ENCODE measurements at places on chromosomes 4 and X.

GRCh38 chr4:94852616-94853015 is 94.9 kb downstream of the BMPR1B start:
- no peak for DNase-seq

GRCh38 chr4:159035570-159035969 is 67.3 kb upstream of the RAPGEF2 start:
- DNase-seq = no peak

GRCh38 chr4:153448003-153448731 is 18.0 kb upstream of the TMEM131L start:
- no peak for DNase-seq

- DNase-seq = no peak
Observed at GRCh38 chr4:27217261-27217769, 356.7 kb downstream of the STIM2 start.

DNA sequence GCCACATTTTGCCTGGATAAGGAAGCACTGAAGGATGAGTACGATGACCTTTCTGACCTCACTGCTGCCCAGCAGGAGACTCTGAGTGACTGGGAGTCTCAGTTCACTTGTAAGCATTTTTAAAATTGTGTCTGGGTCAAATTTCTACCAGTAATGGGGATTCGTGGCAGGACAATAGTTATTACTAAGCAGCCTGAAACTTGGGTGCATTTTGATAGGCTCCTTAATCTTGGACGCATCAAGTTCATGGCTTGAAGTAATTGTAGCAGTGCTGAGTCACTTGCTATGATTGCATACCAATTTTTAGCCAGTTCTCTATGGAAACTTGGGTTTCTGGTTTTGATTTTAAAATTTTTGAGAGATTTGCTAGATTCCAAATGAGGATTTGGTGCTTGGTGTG is 4.3 kb downstream of the PGRMC1 start:
- peak; percentile 57 for DNase-seq

GRCh38 chrX:103530545-103530944 is 11.3 kb upstream of the RAB40A start:
- no peak for DNase-seq

- no peak for DNase-seq
Observed at GRCh38 chr4:41124916-41125548, 89.3 kb downstream of the APBB2 start.

DNA sequence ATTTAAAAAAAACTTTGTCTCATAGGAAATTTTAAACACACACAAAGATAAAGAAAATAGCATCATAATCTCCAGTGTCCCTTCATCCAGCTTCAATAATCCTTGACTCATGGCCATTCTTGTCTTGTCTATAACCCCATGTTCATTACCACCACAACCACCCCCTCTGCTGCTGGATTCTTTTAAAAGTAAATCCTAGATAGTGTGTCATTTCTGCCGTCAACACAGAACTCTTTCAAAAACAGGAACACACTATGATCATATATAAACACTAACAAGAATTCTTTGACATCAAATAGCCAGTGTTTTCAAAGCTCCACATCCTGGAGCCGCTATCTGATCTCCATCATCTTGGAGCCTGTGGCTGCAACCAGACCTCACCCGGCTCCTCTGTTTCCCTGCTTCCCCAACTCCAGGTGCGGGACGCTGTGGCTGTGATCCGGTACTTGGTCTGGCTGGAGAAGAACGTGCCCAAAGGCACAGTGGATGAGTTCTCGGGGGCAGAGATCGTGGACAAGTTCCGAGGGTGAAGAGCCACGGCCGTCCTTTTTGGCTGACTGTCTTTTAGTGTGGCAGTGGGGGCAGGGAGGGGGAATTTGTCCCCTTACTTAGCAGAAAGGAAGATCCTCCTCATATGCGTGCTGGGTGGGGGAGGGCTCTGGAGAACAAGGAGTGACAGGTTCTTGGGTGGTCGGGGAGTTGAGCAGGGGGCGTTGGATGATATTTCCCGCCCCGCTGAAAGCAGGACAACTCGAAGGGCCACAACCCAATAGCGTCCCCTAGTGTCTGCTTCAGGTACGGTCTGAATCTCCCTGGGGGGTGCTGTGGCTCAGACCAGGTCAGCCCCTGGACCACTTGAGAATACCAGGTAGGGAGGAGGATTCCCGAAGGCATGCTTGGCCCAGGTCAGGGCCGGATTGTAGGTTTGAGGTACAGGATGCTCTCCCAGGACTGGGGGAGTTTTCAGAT is 15.6 kb downstream of the XPNPEP2 start:
- DNase-seq = no peak

DNA sequence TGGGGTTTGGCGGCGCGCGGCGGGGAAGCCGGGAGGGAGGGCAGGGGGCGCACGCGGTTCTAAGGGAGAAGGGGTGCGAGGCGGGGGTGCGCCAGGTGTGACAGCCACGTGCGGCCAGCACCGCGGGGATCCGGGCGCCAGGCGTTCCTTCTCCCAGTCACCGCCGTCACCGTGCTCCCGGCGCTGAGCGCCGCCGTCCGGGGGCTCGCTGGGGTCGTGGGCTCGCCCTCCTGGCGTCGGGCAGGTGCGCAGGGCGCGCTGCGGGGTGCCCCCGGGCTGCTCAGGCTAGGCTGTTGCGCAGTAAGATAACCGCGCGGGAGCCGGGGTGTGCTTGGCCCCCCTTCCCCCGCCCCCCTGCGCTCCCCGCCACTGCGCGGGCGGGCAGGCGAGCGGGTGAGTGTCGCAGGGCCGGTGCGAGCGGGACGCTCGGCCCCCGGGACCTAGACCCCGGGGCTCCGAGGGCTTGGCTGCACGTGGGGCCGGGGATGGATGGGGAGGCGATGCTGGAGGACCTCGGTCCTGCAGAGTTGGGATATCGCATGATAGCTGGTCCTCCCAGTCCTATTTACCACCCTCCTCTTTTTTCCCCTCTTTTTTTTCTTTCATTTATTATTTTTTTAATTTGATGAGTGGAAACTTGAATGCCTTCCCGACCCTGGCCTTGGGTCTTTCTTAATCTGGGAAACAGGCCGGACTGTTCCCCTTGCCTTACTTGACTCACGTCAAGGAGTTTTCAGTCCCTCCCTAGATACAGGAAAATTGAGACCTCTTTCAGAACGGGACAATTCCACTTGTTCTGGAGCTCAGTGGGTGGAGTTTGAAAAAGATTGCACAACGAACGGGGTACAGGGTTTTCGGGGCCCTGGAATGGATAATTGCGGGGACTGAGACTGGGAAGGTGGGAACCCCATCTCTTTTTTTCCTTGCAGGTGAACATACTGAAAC is 797 bp downstream of the TXLNG start:
- no peak for DNase-seq

DNA sequence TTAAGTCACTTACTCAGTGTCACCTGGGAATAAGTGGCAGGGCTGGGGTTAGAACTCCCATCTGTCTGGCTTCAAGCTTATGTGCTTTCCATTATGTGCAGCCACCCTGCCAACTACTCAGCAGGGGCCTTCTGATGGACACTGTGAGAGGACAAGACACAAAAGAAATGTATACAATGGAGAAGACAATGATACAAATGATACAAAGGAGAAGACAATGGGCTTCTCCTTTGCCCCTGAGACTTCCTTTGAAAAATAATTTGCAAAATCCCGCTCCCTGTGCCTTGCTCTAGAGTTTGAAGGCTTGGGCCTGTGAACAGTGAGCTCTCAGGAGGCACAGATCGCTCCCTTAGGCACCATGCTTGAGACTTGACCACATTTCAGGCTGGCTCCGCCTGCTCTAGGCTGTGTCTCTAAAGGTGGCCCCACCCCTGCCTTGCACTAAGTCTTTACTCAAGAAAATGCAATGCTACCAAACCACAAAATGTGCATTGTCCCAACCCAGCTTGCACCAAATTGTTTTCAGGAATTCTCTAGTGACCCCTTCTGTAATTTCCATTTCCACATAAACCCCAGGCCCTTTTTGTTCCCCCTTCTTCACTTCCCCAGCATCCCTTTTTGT is 27.1 kb upstream of the STX18 start:
- DNase-seq = no peak

DNA sequence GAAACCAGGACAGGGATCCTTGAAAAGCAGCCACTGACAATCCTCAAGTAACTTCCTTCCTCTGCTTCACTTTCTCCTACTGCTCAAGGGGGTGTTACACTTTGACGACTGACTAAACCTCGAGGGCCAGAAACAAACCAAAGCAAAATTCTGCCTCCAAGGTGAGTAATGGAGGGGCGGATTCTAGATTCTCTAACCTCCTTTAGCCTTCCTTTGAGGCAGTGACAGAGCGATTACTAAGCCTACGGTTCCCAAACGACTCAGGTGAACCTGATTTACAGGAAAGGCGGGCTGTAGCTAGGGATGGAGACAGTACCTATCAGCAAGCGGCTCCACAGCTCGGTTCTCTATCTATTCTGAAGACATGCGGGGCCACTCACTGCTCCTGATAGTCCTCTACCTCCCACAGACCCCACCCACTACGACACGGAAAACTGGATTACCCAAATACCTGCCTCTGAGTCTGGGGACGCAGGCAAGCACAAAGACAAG is 487 bp downstream of the TBCK start:
- DNase-seq = peak; percentile 53

DNA sequence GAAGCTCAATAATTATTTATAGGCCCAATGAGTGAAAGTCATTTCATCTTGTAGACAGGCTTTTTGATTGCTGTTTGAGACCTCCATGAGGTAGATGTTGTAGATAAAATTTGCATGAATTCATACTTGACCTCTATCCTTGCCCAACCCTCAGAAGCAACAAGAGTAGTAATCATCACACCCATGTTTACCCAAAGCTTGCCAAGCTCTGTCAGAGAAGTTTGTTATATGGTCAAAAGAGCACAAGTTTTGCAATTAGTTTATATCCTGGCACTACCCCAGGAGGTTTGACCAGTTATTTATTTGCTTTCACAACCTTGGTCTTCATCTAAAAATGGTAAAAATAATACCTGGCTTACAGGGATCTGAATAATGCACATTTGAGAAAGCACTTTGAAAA is 20.7 kb downstream of the ADH7 start:
- DNase-seq = no peak

- no peak for DNase-seq
Observed at GRCh38 chr4:78653655-78654054, 102.1 kb downstream of the ANXA3 start.

- no peak for DNase-seq
Observed at GRCh38 chr4:101064541-101065180, 282.7 kb downstream of the PPP3CA start.

- DNase-seq = peak; percentile 77
Observed at GRCh38 chr4:169253904-169254303, 16.9 kb downstream of the SH3RF1 start.

DNA sequence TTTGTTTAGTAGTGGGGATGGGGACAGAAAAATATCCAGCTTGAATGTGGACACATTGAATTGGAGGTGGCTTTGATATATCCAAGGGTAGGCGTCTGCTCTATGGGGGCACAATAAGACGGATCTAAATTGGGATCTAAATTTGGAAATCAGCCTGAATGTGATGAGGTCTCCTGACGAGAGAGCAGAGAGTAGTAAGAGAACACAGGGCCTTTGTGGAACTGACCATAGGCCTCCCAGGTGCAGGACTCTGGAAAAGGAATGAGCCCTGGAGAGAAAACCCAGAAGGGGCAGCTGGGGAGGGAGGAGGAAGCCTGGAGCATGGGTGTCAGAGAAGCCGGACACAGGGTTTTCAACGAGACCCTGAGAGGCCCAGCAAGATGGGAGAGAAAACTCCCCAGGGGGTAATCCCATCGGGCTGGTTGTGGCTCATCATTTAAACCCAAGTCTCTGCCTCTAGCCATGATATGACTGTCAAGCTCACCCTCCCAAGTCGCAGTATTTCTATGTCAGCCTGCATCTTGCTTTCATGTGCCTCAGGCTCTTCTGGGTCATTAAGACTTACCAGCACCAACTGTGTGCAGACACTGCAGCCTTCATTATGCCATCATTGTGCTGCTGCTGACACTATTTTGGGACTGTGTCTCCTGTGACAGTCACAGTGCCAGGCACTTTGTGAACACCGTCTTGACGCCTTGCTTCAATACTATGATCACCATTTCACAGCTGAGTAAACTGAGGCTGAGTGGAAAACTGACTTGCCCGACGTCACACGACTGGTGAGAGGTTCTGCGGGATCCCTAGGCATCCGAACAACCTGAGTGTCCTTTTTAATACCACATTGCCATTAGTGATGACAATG is 57.1 kb downstream of the ANAPC4 start:
- DNase-seq = no peak

Measured in RCC 7860 (cell line).